ENCODE measurements at places on chromosomes 2 and 18.

- no peak for DNase-seq
Observed at GRCh38 chr2:233262562-233262961, 11.1 kb downstream of the ATG16L1 start.

DNA sequence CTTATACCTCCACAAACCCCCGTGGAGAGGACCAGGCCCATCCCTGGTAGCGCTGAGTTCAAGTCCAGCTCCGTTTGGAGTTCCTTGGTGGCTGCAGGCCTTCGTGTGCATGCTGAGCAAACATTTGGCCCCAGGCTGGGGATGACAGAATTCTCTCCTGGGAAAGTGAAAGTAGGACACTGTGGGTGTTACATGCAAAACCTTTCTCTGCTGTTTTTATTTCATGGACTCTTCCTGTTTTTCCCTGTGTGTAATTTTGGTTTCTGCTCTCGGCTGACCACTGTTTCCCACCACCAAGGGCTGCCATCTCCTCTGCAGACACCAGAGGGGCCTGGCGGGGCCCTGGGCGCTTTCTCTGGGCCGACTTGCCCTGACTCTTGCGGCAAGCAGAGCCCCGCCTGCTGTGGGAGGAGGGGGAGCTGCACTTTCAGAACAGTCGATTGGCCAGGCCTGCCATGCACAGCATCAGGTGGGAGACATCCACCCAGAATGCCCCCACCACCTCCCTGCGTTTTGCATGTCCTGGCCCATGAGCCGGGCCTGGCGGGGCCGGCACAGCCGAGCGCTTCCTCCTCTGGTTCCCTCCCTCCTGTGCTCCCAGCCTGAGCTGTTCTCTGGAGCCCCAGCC is 102.4 kb downstream of the CABLES1 start:
- DNase-seq: no peak

- DNase-seq: no peak
Observed at GRCh38 chr2:184113696-184114403, 484.5 kb upstream of the ZNF804A start.

DNA sequence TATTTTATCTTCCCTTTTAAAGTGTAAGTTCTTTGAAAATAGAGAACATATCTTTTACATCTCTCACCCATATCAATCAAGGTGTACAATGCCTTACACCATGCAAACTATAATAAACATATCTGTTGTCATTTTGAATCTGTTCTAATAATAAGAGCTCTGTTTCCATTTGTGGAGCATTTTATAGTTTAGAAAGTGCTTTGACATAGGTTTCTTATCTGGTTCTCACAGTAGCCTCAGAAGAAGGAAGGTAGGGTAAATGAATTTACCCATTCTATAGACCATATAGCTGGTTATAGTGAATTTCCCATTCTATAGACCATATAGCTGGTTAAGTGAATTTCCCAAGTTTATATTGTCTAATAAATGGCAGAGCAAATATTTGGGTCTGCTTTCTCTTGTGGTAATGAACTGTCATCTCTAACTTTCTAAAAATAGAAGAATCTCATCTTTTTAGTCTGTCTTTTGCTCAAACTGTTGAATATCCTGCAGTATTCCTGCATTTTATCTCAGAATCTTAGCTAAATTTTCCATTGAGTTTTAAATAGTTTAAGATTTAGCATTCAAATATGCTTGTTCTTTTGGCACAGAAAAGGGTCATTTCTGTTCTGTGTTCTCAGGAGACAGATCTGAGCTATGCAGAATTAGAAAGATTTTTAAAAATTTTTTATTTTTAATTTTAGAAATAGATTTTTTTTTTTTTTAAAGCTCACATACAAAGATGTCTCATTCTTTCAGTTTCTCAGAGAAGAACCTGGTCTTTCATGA is 80.7 kb upstream of the STON1 start:
- DNase-seq: no peak

GRCh38 chr2:232869138-232870017 is 686 bp upstream of the SNORC start:
- DNase-seq: no peak

DNA sequence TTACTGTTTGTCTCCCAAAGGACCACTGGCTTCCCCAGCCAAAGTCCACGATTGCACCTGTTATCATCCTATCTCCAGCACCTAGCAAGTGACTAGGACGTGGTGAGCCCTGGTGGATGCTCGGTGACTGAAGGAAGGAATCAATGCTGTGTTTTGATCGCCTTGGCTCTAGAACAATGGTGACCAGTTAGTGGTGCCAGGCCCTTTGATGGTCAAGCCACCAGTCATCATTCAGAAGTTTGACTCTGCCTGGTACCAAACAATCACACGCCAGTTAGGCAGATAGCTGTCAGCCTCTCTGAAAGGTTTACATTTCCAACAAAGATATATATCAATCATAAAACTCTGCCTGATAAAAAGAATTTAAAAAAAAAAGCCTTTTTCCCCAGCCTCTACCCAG is 244.1 kb downstream of the SH3BP4 start:
- DNase-seq: no peak

GRCh38 chr18:79401494-79402208 is 5.9 kb downstream of the NFATC1 start:
- no peak for DNase-seq

- no peak for DNase-seq
Observed at GRCh38 chr2:237065071-237065377, 20.7 kb upstream of the COPS8 start.

DNA sequence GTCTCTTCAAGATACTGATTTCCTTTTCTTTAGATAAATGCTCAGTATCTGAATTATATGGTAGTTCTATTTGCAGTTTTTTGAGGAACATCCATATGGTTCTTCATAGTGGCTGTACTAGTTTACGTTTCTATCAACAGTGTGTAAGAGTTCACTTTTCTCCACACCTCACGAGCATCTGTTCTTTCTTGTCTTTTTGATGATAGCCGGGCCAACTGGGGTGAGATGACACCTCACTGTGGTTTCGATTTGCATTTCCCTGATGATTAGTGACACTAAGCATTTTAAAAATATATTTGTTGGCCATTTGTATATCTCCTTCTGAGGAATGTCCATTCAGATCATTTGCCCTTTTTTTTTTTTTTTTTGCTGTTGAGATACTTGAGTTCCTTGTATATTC is 458.8 kb downstream of the SETBP1 start:
- DNase-seq: no peak

DNA sequence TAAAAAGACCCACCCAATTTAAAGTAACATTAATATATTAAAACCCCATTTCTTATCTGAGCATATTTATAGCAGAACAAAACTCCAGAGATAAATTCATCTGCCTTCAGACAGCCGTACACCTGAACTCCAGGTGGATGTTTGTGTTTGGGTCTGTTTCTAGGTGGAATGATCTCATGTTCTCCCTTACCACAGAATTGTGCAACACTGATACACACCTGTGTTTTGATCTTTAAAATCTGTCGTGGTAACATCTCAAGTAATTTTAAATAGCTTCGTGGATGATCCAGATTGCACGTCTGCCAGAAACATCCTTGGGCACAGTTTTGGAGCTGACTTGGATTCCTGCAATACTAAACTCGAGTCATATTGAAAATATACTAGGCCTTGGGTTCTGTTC is 207.5 kb upstream of the FOSL2 start:
- no peak for DNase-seq

GRCh38 chr2:168171059-168171762 is 76.2 kb downstream of the STK39 start:
- DNase-seq: no peak

DNA sequence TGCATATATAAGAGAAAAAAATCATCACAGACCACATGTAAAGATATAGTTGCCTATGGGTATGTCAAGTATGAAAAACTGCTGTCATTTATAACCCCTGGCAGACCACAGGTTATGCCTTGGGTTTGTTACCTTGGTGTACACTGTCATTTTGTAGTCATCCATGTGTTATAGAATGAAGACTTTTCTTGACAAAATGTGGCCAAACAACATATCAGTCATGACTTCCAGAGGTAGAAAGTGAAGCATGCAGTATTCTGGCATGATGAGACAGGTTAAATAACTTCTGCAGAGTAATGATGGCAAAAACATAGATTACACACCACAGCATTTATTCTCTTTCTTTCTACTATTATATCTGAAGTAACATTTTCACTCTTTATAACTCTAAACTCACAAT is 74.9 kb upstream of the NEUROD1 start:
- DNase-seq: no peak

DNA sequence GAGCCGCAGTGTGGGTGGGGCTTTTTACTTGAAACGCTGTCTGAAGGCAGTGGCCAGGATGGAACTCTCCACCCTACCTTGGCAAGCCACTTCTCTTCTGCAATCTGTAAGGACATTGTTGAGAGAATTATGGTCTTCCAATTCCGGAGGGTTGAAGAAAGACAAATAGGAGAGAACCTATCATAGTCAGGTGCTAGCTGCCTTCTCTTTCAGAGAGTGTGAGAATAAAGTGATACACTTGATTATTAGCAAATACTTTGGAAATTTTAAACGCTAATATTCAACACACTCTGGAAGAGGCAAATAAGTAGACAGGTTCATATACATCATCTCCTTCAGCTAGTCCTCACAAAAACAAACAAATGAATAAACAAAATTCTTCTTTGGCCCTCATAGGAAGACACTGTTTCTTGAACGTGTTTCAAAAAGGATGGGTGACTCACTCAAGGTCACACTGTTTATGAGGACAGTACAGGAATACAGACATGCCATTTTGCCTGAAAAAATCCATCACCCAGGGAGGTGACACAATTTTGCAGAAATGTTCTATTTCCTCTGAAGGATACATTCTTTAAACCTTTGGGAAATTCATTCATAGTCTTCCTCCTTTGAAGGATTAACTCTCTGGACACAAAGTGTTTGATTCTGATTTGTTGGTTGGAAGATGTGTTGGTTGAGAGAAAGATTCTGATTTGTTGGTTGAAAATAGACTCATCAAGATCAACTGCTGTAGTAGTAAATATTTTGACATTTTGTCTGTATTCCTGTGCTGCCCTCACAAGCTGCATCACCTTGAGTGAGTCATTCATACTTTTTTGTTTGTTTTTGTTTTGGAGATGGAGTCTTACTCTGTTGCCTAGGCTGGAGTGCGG is 2.2 kb upstream of the IL1RN start:
- DNase-seq: no peak

DNA sequence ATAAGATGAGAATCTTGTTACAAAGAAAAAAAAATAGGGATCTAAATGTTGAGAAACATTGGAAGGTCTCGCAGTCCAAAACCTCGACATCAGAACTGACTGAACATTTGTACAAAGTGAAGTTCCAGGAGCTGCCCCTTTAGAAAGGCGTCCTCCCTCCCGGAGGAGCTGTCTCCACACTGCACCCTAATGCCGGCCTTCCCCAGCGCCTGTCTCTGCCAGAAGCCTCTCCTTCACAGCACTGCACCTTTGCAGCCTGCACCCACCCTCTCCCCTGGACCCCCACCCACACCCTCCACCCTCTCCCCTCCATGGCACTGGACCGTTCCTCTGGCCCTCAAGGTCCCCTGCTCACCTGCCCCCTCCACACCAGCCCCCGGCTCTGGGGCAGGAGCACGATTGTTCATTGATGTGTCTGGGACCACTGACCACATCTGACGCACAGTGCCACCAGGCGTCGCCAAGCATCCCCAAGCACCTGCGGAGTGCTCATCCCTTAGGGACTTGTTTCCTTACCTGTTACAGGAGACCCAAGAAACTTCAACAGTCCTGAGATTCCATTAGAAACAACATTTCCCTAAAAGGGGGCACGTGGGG is 90.3 kb upstream of the SNTG2 start:
- no peak for DNase-seq

DNA sequence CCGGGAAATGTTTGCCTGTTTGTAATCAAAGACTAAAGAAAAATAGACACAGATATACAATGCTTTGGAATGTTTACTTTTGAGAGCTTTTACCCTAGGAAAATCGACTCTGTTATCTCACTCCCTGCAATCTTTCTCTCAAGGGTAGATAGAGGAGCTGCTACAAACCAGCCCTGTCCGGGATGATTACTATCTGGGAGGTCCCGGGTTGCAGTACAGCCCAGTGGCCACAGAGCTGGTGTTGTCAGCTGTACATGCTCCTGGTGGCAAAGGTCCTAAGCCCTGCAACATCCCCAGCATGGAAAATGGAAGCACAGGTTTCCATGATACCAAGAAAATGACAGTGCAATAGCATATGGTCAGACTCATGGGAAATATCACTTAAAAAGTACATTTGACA is 570.5 kb upstream of the SOX11 start:
- DNase-seq: no peak

DNA sequence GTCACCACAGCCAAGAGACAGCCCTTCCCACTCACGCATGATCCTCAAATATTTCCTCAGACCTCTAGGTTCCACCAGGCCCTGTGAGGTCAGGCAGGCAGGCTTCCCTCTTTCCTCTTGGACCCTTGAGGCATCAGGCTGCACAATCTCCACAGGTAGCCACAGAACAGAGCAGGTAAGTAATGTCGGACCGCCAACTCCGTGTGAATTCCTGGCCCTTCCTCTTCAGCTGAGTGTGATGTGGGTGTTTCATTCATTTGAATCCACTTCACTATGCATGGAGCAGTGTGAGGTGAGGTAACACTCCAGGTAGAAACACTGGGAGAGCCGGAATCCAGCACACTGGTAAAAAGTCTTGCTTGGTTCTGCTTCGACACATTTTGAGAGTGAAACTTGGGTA is 44.0 kb downstream of the MRPL35 start:
- DNase-seq: no peak

GRCh38 chr2:64054161-64054915 is 35.1 kb upstream of the VPS54 start:
- DNase-seq: no peak

DNA sequence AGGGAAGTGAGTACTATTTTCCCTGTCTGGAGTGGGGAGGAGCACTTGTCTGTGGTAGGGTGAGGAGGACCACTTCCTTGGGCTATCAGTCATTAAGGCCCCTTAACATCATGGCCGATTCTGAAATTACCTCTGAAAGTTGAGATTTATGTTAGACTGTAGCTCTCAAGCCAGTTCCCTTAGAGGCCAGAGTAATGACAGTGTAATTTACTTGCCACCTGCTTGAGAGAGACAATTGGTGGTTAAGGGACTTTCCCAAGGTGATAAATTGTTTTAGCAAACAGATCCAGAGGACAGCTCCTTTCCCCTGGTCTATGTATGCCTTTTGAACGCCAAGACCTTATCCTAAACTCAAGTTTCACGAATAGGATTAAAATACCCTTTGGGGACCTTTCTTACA is 56.1 kb downstream of the NEDD4L start:
- DNase-seq: no peak

DNA sequence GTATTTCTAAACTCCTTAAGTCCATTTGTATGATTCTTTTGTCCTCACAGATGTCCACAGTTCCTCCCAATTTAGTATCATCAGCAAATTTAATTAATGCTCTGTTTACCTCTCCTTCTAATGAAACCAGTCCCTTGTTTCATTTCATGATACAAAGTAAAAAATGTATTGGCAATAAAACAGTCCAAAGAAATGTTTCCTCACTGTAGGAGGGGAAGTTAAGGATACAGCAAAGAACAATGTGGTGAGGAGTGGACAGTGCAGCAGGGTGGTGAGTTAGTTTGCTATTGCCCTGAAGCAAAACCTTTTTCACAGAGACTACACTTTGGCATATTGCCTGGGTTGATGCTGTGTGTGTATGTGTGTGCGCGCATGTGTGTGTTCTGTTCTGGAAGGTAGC is 401.5 kb downstream of the ARHGAP15 start:
- DNase-seq: no peak
